Breast epithelium (tissue), 4 donors: ENCODE measurements at places on chromosomes 2 and 18. TPM values are rescaled to one million over a fixed set of nuclear protein-coding genes. Genes with fewer than 3 reads are reported as not detected.

DNA sequence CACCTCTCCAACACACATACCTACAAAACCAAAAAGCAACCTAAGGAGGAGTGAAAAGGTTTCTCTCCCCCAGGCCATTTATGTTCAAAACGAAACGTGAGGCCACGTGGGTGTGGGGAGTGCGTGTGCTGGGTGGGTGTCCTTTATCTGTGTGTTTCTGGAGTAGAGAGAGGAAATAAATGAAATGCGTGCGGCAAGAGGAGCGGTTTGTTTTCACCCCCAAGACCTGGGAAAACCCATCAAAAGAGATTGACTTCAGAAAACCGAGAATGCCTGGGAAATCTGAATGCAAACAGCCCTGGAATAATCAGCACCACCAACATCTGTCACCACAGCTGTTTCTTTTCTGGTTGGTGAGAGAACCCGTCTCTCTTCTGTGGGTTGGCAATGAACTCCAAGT lies 137.4 kb downstream of the INSIG2 start:
- DNase-seq, result no peak

GRCh38 chr2:5685225-5685624 lies 7.0 kb upstream of the SOX11 start:
- no peak for DNase-seq

DNA sequence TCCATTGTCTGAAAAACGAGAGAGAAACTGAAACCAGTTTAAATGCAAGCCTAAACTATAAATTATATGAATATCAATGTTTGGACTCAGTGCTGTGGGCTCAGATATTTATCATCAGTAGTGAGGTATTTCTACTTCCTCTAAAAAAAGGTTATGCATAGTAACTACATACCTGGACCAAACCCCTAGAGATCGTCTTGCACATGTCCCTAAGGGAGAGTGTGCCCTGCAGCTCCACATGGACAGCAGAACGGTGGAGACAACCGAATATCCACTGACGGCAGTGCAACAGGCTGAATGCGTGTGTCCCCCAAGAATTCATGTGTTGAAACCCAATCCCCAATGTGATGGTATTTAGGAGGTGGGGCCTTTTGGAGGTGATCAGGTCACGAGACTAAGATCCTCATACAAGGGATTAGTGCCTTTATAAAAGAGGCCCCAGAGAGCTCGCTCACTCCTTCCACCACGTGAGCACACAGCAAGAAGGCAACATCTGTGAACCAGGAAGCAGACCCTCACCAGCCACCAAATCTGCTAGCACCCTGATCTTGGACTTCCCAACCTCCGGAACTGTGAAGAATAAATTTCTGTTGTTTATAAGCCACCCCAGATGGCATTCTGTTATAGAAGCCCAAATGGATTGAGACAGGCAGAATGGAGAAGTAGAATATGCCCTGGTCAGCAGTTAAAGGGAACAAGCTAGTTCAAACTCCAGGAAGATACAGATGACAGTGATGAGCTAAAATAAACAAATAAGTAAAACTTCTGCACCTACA lies 208.4 kb downstream of the ANAPC1 start:
- no peak for DNase-seq

DNA sequence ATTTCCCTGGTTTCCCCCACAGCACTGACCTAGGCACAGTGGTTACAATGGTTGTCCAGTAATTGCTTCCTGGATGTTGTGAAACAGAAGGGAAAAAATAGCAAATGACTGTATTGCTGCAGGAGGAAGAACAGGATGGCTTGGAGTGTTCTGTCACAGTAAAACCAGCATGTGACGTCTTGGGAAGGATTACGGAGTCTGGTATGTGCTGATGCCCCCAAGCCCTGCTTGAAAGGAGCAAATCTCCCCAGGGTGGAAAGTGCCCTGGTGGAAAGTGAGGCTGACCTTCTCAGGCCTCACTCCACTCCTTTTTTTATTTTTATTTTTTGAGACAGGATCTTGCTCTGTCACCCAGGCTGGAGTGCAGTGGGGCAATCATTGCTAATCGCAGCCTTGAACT lies 7.8 kb downstream of the RAB11FIP5 start:
- DNase-seq, result no peak

- DNase-seq, result no peak
Observed at GRCh38 chr18:58649966-58650816, 21.1 kb upstream of the MALT1 start.

GRCh38 chr2:47735136-47735869 lies 47.6 kb upstream of the MSH6 start:
- DNase-seq, result no peak

GRCh38 chr2:9751831-9752230 lies 91.4 kb upstream of the TAF1B start:
- no peak for DNase-seq

DNA sequence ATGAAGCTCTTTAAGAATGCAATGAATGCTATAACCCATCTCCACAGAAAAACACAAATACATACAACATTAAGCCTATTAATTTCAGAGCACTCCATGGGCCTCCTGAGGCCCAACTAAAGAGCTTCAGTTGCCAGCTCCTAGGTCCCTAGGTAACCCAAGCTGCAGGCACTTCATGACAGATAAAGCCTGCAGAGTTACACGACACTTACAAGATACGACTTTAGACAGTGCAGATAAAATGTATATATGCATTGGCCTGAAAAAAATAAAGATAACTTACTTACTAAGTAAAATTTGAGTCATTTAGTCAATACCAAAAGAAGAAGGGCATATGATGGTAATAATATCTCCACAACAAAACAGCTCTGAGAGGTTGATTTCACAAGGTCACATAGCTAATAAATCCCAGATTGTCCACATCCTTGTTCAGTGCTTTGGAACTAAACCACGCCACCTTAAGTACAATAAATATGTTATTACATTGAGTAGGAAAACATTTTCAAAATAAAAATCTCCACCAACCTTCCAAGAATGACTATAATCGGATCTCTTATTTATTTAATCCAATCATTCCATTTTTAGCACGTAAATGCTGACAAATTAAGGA lies 3.4 kb downstream of the MAP4K3 start:
- DNase-seq, result no peak

DNA sequence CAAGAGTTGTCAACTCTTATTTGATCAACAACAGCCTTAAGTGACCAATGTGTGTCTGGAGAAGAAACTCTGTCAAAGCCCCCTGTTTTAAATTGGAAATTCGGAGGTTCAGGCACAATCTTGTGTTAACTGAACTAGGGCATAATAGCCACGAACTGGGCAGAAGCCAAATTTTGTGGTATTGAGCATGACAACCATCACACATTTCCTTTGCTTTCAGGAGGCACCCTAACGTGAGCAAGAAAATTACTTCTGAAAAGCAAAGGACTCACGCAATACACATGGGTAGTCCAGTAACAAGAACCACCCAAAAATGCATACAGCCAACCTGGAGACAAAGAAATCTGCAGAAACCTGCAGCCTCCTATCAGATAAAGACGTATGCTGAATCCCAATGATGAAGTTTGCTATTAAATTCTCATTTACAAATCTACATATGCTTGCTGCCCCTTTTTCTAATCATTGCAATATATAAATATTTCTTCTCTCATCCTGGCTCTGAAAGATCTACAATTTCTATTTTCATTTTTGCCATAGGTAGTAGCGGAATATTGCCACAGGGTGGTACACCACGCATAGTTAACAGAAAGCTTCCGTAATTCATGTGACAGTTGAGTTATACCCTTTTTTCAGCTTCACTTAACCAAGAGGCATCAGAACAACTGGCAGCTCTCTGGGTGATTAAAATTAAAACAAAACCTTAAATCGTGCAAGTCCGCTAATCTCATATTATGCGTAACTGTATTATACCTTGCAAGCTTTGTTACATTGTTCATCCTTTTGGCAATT lies 495.8 kb downstream of the NRXN1 start:
- no peak for DNase-seq

DNA sequence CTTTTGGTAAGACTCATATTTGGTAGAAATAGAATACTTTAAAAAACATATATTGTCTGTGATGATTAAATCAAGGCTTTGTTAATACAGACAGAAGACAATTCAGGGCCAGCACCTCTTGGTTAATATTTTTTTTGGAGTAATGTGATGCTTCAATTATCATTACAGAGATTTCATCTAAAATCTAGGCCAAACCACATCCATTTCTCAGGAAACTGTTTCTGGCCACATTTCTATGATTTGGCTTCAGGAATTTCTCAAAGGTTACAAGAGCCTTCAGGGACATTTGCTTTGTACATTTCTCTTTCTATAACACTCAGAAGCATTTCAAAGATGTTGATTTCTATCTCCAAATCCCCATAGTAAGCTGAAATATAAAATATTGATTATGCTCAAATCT lies 614.9 kb downstream of the LRP1B start:
- DNase-seq, result no peak

DNA sequence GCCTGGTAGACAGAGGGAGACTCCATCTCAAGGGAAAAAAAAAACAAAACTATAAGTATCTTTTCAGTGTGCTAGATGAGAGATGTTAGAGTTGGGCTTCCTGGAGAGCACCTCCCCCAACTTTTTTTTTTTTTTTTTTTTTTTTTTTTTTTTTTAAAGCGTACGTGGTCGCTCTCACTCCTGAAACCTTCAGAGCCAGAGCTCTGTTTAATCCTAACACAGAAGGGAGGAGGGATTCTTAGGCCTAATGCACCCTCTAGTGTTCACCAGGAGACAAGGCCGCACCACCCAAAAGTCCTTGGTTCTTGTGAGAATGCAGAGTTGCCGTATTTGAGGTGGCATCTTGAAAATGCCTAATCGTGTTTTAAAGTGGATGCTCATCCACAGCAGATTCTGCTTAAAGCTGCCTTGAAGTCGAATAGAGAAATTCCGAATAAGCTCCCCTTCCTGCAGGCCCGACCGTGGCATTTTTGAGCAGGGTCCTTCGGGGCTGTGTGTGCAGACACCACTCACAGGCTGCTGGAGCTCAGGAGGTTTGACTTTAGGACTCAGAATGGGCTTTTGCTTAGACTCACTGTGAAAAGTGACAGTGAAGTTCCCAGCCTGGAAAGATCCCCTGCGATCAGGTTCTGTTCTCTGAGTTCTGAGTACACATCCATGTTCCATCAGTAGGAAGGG lies 252.6 kb downstream of the AGAP1 start:
- no peak for DNase-seq

- no peak for DNase-seq
Observed at GRCh38 chr2:20012032-20012281, 511 bp downstream of the MATN3 start.

DNA sequence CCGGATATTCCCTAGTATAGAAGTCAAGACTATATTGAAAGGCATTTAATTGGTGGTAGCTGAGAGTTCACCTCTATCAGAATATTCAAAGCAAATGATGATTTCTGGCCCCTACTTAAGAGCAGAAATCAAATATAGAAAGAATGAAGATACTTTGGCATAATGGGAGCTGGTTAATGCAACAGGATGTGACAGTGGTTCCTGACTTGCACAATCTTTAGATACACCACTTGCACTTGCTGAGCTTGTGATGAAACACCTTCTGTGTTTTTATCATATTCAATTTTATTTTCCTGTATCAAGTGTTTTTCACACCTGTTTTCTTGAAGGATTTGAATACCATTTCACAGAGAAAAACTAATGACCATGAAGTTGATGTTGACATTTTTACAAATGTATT lies 124.1 kb upstream of the CDH19 start:
- DNase-seq, result no peak

The ADI1 gene
- total RNA-seq, result 78.2 TPM

The PLEK gene
- total RNA-seq, result 3.6 TPM

The DSC3 gene
- total RNA-seq, result not detected
